ENCODE measurements at places on chromosomes 3 and 15.
A peak's percentile ranks its signal among the peaks of the same experiment; 100 is the strongest.

- no peak for DNase-seq
These were observed 623.8 kb upstream of the ROBO1 start for GRCh38 chr3:80391573-80391972.

DNA sequence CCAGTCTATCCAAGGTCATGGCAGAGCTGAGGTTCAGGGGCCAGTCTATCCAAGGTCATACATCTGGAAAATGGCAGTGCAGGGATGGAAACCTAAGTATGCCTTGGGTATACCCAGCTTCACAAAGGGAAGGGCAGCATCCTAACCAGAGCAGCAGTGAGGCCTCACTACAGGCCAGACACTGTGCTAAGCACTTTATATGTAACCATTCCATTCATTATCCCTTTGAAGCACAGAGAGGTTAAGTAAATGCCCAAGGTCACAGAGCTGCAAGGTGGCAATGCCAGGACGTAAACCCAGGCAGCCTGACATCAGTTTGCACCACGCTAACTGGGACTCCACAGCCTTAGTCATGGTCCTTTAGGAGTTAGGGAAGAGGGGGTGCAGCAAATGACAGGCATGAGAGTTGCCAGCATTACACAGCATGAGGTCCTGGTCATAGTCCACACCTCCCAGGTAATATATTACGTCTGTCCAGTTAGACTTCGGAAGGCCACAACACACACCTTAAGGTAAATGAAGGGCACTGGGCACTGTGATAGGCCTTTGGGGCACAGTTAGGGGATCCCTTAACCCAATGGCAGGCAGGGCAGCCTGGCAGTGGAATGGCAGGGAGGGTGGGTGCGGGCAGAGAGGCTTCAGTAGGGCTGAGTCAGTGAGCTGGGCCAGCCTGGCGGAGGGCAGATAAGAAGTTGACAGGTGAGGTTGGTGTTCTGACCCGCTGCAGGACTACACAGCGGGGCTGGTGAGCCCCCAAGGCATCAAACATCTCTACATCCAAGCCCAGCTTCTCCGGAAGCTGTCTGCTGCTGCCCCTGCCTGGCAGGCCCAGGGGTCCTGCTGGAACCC, 21.1 kb upstream of the CORO2B start:
- no peak for DNase-seq

- DNase-seq, result peak; percentile 79
These were observed 6.6 kb upstream of the ATP2B2 start for GRCh38 chr3:10511809-10512494.

DNA sequence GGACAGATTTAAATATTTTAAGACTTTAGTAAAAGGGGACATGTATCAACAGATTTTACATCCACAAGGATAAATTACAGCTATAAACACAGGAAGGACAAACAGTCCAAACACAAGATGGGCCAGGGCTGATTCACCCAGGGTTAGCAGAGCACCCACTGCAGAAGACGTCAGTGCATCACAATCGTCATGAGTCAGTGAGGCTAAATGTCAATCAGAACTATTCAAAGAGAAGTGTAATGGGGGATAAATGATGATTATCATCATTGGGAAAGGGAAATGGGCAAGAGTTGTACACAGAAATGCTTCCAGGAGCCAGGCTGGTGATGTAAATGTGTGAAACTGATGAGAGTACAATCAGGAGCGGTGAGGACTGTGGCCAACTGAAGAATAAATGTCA, 226.8 kb downstream of the PLCL2 start:
- DNase-seq, result no peak

GRCh38 chr3:195441051-195441450, 1.8 kb downstream of the ACAP2 start:
- DNase-seq, result peak; percentile 9

DNA sequence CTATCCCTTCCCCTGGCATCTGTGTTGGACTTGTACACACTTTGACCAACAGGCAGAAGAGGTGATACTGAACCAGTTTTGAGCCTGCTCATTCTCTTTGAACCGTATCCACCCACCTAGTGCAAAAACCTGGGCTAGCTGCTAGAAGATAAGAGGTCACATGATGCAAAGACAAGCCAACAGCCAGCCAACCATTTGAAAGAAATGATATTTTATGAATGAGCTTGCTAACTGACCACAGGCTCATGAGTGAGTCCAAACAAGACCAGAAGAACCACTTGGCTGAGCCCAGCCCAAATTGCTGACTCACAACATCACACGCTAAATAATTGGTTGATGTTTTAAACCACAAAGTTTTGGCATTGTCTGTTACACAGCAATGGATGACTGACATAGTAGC, 74.0 kb upstream of the CTNNB1 start:
- DNase-seq, result no peak

DNA sequence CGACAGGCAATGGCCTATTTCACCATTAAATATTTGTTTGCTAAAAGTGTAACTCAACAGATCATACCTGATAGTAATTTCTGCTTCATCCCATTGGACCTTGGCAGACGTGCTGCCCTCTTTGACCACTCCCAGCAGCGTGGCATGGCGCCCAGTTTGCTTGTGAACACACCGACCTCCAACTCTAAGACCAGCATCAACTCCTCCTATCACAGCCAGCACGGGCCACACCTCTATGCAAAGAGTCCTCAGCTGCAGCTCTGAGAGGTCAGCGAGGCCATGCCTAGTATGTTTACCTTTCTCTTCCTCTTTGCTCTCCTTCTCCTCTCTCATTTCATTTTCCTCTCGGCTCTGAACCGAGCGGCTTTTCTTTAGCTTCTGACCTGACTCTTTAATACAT, 80.6 kb downstream of the FBXL22 start:
- DNase-seq, result no peak

GRCh38 chr15:99552111-99552510, 13.7 kb upstream of the MEF2A start:
- no peak for DNase-seq

DNA sequence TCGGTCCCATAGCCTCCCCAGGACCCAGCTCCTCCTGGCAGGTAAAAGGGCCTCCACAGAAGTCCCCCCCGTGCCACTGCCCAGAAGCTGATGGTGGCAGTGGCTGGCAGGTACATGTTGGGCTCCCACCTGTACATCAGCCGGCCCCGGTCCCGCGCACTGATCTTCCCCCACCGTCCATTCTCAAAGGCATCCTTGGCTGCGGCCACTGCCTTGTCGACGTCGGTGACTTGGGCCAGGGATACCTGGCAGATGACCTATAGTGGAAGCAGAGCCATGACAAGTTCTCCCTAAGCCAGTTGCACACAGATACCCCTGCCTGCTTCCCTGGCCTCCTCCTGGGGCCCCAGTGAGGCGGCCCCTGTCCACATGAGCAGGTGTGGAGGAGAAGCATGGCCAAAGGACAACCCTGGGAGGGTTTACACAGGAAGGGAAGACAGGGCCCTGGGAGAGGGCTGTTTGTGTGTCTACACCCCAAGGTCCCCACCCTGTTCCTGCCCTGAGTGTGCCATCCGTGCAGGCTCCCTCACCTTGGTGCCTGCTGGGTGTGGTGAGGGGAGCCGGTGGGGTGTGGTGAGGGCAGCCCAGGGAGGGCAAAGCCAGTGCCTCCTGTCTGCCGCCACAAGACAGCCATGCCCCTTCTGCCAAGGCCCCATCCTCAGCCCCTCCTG, 44.8 kb downstream of the ALDH1L1 start:
- DNase-seq, result no peak

DNA sequence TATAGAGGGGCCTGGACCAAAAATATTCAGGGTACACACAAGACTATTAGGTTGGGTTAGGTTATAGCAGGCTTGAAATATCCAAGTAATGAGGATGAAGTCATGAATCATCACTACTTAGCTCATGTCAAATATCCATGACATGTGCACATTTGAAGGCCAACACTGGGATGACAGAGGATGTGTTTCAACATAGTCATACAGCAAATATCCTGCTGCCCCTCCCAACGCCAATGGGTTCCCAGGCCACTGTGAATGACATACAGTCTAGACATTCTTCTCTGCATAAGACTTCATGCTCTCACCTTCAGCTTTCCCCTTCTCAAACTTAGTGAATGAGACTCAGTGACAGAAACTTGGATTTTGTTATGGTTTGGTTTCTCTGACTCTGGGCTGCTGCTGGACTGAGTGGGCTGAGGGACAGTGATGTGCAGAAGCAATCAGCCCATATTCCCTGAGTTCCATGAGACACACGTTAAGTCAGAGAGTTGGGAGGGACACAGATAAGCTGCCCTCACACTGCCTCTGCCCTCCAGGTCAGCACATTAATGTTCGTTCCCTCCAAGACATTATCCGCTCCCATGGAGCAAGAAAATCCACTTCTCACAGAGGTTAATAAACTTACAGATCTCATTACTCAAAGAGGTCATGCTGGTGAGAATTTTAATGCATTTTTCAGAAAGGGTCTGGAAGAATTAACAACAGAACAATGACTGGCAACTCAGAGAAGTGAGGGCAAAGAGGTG, 15.4 kb downstream of the HOMER2 start:
- no peak for DNase-seq
